ENCODE measurements at places on chromosomes 1 and 21. TPM values are rescaled to one million over a fixed set of nuclear protein-coding genes. Genes with fewer than 3 reads are reported as not detected.

GRCh38 chr21:43333298-43334062 is 93.5 kb downstream of the SIK1 start:
- no peak for DNase-seq

- DNase-seq, result no peak
Measured at GRCh38 chr21:27818847-27819246, 852.0 kb upstream of the ADAMTS5 start.

- DNase-seq, result no peak
Measured at GRCh38 chr1:55040083-55040932, 960 bp downstream of the PCSK9 start.

GRCh38 chr1:151739590-151740355 is 18.5 kb downstream of the RIIAD1 start:
- no peak for DNase-seq

DNA sequence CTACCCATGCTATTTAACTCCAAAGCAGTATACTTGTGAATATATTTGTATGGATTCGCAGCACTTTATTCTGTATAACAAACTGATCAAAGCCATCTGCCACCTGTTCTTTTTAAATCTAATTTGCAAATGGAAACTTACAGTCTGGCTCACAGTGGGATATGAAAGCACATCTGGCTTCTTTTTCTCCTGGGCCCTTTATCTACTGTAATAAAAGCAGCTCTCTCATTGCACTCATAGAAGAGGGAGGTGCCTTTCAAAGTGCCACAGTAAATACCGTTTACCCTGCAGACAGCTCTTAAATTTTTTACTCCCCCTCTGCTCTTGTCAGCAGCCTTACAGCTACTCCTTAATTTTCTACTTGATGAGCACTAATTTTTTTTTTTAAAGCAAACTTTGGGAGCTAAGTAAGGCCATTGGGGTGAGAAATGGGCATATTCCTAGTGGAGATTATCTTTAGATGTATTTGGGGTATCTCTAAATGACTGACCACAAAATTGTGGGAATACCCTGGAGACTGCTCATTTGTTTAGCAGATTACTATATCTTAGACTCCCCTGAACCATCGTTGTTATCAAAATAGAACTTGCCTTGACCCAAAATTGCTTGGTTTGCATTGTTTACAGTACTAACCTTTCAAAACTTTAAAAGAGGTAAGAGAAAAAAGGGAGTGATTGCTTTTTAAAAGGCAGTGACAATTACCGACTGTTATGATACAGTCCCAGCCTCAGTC is 110.1 kb downstream of the VPS13D start:
- DNase-seq, result no peak

GRCh38 chr1:211547710-211548109 is 31.3 kb downstream of the SLC30A1 start:
- no peak for DNase-seq

GRCh38 chr1:167544447-167545093 is 9.0 kb downstream of the CREG1 start:
- no peak for DNase-seq

DNA sequence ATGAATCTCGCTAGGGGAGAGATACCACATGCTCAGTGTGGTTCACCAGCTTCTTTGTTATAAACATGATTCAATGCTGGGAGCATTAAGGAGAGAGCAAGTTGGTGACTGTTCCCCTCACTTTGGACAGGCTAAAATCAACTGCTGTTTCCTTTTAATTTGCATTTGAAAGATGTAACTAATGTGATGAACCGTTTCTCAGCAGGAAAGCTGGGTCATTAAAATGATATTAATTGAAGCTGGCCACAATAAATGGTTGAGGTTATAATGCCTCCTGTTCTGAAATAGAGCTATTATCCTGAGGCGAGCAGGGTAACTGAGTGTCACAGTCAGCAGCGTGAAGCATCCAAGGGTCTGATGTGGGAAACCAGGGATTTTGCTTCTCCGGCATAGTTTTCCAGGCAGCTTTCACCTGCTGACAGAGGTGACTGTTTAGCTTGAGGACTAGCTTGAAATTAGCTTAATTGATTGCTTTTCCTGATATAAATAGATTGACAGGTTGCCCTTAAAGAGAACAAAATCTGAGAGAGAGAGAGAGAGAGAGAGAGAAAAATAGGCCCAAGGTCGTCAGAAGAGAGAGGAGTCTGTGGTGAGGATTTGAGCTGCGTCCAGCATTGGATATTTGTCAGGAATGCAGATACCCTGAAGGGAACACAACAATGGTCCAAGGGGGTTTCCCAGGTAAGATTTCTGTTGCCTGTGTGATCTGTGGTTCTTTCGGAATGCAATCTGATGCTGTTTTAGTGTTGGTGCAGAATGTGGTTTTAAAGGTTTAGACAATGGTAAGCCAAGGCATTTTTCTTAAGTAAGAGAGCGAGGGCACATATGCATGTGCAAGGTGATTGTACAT is 209.7 kb downstream of the PATJ start:
- DNase-seq, result no peak

DNA sequence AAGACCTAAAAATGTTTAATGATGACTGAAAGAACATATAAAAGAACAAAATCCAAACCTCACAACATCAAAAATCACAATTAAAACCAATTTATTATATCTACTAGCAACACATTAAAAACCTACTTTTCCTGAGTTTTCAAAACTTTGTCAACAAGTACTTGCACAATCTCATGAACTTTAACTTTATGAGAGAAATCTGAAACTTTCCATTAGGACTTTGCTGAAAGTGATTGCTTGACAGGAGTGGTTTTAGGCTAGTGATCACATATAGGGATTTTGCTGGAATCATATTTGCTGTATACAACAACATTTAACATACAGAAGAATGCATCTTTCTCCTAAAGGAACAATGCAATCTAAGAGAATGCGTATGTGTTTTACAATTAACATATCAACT is 13.2 kb downstream of the HNRNPR start:
- no peak for DNase-seq

DNA sequence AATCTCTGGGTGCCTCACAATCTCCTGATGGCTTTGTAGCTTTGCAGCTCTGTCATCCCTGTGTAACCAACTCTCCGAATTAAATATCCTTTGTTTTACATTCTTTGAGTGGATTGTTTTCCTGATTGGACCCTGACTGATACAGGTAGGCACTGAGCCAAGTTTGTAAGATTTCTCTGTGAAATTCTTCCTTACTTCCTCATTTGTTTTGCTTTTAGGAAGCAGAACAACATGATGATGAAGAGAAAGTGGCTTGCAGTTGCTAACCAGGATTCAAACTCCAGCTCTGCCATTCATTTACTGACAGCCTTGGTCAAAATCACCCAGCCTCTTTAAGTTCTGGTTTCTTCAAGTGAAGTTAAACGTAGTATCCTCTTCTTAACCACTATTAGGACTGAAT is 452.3 kb downstream of the OMA1 start:
- no peak for DNase-seq

DNA sequence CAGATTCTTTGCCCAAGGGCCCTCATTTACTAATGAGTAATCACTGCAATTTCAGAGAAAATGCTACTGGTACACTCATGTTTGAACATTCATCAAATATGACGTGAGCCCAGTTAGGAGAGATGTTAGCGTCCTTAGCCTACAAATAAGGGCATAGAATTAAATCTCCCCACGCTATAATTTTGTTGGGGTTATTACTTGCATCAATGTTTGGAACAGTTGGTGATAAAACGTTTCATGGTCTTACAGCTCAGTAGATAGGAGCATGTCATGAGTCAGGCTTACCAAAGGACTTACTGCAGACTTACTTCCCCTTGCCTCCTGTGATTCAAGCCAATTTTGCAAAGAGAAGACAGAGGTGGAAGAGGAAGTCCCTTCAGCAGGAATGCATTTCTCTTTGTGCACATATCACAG is 304.0 kb downstream of the KIF26B start:
- DNase-seq, result no peak

DNA sequence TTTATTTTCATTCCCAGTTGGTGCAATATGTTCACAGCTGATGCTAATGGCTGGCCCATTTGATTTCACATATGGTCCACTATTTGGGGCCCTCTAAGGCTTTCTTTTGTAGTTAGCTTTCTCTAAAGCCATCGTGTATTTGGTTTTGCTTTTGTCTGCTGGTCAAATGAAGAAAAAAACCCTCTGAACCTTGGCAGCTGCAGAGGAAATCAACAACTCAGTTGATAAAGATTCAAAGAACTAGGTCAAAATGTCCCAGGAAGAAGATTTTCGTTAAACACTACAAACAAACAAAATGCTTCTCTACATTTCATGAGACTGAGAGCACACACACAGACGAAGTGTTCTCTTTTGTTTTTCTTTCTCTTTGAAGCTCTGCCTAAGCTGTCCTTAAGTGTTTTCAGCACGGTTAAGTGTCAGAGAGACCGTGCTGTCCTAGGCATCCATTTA is 655.0 kb downstream of the RWDD3 start:
- no peak for DNase-seq

DNA sequence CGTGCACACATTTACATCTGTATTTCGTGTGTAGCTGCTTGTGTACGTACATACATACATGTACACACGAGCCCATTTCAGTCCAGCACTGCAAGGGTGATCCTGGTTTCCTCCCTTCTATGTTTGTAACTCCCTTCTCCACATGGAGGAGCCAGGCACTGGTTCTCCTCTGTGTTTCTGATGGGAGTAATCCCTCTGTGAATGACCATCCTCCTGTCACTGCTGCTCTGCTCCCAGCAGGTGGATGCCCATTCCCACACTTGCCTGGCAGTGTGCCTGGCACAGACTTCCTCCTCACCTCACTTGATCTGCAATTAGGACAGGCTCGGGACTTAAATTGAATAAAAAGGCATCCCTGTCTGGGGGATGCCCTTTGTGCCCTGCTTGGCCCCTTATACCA is 37.1 kb downstream of the TRAPPC10 start:
- DNase-seq, result no peak

DNA sequence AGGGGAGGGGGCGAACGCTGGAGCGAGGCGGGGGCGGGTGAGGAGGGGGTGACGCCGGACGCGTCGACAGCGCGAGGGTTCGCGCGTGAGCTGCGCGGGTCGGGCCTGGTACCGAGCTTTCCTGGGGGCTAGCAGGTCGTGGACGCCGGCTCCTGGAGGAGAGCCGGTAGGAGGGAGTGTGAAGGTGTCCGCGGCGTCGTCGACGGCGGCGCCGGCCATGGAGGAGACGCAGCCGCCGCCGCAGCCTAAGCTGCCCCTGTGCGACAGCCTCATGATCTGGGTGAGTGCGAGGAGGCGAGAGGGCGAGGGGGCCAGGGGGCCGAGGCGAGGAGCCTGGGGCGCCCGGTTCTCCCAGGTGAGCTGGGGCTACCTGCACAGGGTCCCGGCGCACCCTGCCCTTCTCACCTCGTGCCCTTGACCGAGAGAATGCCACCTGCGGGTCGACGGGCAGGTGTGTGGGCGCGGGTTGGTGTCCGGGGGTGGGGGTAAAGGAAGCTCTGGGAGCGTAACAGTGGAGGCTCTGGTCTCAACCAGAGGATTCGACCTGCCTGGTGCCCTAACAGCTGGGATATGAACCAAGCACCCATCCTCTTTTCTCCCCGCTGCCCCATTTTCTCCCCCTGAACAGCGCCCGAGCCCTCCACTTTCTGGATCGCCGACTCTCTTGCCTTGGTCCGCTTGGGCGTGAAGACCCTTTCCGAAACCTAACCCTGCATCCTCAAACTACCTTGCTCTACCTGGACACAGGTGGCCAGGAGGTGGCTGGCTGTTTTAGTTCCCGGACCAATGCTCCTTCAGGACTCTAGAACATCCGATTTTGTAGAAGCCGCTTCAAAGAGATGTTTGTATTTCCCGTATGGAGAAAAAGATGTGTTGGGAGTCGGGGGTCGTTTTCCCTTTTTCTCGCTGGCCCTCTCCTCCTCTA is at the start of gene HOOK1:
Gene HOOK1, plus strand, starts transcription at position 49 of the 925 bp plus-strand sequence. Its CDS starts 169 bp downstream, at position 218.
- no peak for DNase-seq

DNA sequence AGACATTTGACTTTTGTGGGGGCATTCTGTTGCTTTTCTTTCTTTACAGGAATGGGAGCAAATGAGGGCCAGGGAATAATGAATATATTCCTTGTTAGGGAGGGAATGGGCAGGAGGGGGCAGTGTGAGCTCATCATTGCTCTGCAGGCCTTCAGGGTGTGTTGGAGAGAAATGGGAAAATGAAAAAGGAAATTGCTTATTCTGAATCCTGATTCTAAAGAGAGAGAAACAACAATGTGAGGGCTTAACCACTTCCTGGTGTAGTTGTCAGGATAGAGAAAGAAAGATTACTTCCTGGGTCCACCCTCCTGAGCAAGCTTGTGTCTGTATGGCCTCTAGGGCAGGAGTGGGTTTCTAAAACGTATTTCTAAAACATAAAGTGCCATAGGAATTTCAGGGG is 28.3 kb downstream of the VANGL2 start:
- peak; percentile 16 for DNase-seq

DNA sequence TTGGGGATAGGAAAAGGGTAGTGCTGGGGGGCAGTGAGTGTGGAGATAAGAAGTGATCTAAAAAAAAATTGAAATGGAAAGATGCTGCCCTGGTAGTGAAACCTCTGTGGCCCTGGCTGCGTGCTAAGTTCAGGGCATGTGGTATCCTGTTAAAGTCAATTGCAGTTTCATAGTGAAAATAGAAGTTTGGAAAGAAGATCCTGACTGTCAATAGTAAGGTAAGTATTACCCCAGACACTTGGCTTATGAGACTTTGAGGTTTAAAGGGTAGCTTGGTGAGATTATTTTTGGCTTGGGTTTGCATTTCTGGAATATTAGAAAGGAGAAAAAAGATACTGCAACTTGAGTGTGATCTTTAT is 6.8 kb downstream of the ARID1A start:
- no peak for DNase-seq

DNA sequence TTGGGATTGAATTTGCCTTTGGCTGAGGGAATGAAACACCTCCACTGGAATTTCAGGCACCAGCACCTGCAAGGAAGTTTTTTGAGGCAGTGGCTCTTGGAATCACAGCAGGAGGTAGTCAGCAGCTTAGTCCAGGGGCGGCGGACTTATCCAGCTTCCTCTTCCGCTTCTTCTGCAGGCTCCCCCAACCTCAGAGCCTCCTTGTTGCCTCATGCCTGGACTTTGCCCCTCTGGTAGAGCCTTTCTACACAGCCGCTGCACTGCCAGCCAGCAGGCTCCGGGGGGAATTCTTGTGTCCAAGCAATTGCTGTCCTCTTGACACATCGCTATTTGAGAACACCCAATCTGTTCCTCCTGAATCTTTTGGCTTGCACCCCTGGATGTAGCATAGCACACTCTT is 4.4 kb upstream of the RHEX start:
- no peak for DNase-seq

- no peak for DNase-seq
Measured at GRCh38 chr1:13878021-13878420, 178.0 kb downstream of the PRDM2 start.

GRCh38 chr21:31282095-31282709 is 61.9 kb downstream of the TIAM1 start:
- DNase-seq, result no peak

Gene LDLRAP1
- total RNA-seq, result 14.8 TPM

Gene C1orf53
- total RNA-seq, result 0.34 TPM

Gene FCAMR
- total RNA-seq, result not detected

Gene FGR
- total RNA-seq, result not detected

Gene SH2D5
- 3.2 TPM for total RNA-seq

Gene GUCA2A
- total RNA-seq, result not detected

Gene IL20
- not detected for total RNA-seq

Gene CELA2A
- total RNA-seq, result not detected

Gene CR1
- not detected for total RNA-seq

Data from glomerular endothelial cell (primary cell).